ENCODE measurements at places on chromosomes 5 and 9.

DNA sequence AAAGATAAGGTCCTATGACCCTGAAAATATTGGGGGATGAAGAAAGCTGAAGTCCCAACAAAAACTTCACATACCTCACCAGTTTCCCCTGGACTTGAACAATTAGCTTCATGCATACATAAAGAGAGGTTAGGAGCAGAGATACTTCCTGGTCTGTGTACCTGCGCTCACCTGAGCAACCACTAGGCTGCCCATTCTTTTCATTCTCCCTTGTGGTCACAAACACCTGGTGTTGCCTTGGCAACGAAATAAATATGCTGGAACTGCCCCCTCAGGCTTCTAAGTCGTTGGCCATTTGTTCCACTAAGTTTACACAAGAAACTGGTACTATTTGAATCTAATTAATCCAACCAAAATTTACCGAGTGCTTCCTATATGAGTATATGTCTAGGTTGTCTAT is 18.1 kb downstream of the OTP start:
- no peak for DNase-seq

GRCh38 chr9:122204491-122204890 is 24.3 kb downstream of the LHX6 start:
- DNase-seq, result no peak

- no peak for DNase-seq
These were observed 5.5 kb downstream of the FOXI1 start for GRCh38 chr5:170111088-170111785.

DNA sequence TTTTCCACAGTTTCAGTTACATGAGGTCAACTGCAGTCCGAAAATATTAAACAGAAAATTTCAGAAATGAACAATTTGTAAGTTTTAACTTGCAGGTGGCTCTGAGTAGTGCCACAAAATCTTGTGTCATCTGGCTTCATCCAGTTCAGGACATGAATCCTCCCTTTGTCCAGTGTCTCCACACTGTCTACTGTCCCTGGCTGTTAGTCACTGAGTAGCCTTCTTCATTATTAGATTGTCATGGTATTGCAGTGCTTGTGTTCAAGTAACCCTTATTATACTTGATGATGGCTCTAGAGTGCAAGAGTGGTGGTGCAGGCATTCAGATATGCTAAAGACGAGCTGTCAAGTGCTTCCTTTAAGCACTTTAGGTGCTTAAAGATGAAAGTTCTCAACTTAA is 65.3 kb downstream of the CFAP95 start:
- peak; percentile 24 for DNase-seq

DNA sequence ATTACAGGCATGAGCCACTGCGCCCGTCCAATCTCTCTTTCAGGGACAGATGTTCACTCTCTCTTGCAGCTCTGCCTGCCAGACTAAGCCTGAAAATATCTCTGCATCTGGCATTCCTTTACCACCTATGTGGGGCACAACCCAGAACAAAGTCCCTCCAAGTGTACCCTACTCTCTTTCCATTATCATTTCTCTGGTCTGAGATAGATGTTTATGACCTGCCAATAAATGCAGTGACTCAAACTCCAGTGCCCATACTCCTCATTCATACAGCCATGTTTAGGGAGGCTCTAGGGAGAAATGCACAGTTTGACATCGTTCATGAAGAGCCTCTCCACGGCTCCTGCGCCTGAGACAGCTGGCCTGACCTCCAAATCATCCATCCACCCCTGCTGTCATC is at the start of gene BTNL3:
TSS of gene BTNL3 (plus strand) at position 255 of the 400 bp plus-strand sequence. CDS start 183 bp downstream, outside the sequence.
- DNase-seq, result no peak

GRCh38 chr5:152638996-152639552 is 234.0 kb upstream of the NMUR2 start:
- no peak for DNase-seq

GRCh38 chr9:125568621-125569020 is 138.4 kb downstream of the MAPKAP1 start:
- DNase-seq, result peak; percentile 53

GRCh38 chr9:70255486-70255885 is 3.3 kb upstream of the SMC5 start:
- peak; percentile 54 for DNase-seq

- DNase-seq, result no peak
These were observed 72.4 kb downstream of the HABP4 start for GRCh38 chr9:96522366-96522765.

DNA sequence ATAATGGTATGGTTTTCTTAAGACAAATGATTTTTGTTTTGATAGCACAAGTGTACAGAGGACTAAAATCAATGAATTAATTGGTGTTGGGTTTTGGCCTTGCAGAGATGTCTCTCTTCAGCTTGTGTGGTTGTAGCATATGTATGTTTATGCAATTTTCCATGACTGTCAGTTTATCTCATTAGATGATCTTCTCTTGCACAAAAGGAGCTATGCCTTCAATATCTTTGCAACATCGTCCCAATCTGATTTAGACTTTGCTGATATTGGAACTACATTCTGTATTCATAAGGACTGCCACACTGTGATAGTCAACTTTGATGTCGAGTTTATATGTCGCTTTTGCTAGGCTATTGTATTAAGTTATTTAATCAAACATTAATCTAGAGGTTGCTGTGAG is 140.0 kb upstream of the TAF11L2 start:
- DNase-seq, result no peak

DNA sequence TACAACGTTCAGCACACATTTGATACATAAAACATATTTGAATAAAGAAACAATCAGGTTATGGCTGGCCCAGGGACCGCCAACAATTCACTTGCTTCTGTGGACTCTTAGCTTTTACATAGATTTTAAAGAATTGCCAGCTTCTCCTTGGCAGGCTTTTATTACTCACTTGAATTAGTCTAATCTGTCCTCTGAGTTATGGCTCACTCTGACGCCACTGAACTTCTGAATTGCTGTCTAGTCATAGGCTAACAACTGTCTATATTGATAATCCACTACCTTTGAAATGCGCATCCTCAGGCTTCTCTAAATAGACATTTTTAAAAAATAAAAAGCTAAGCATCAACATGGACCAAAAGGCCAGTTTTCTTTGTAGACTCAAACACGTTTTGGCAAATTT is 317.4 kb upstream of the SGCD start:
- DNase-seq, result no peak

DNA sequence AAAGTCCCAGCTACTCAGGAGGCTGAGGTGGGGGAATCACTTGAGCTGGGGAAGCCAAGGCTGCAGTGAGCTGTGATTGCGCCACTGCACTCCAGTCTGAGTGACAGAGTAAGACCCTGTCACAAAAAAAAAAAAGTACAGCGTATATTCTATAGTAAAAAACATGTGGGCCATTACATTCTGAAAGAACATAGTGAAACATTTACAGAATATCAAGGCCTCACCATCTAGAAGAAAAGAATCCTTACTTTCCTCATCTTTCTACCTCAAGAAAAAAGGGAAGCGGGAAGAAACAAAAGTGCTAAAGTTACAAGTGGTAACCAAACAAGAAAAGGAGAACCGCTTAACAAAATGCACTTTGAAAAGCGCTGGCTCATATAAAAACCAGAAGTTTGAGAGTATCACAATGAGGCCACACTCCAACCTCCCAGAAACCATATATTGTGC is 5.7 kb upstream of the SYK start:
- DNase-seq, result no peak

DNA sequence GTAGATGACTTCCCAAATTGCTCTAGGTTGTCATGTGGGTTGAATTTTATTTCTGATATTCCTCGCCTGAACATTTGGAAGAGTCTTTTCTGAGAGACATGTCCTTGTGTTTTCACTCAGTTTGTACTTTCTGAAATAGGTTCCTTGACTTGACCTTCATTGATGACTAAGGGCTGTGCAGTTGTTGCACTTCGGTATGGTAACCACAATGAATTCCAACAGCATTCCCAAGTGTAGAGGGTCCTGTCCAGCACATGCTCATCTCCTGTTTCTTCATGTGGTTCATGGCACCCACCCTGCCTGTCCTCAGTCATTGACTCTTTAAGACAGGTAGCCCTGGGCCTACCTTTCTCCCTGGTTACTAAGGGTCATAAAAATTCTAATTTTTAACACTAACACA is 527.8 kb downstream of the MTRR start:
- peak; percentile 15 for DNase-seq

All from ELR (cell line).